Fibroblast of skin of right biceps (primary cell): ENCODE measurements at places on chromosomes 7 and 10.
A peak's percentile ranks its signal among the peaks of the same experiment; 100 is the strongest.

GRCh38 chr7:42100156-42100508 lies 136.9 kb downstream of the GLI3 start:
- DNase-seq: no peak

DNA sequence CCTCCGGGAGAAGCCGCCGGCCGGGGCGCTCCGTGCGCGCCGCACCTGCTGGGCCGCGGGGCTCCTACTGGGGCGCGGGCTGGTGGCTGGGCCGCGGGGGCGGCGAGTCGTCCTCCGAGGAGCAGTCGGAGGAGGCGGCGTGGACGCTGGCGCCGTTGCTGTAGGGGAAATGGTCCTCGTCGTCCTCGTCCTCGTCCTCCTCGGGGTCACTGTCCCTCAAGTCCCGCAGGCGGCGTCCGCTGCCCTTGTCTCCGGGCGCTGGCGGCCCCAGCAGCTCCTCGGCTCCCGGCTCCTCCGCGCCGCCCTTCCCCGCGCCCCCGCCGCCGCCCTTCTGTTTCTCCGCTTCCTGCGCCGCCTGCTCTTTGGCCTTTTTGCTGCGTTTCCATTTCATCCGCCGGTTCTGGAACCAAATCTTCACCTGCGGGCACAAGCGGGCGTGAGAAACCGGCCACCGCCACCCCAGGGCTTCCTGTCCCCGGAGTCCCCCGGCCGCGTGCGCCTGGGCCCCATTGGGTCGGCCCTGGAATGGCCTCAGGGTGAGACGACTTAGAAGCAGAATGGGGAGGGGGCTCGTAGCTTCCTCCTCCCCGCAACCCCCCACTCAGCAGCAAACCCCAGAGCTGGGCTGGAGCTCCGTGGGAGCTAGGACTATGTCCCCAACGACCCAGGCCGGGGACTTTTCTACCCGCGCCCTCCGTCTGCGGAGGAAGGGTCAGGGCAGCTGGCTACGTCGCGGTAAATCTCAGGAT lies 4.8 kb downstream of the MNX1 start:
- DNase-seq: no peak

DNA sequence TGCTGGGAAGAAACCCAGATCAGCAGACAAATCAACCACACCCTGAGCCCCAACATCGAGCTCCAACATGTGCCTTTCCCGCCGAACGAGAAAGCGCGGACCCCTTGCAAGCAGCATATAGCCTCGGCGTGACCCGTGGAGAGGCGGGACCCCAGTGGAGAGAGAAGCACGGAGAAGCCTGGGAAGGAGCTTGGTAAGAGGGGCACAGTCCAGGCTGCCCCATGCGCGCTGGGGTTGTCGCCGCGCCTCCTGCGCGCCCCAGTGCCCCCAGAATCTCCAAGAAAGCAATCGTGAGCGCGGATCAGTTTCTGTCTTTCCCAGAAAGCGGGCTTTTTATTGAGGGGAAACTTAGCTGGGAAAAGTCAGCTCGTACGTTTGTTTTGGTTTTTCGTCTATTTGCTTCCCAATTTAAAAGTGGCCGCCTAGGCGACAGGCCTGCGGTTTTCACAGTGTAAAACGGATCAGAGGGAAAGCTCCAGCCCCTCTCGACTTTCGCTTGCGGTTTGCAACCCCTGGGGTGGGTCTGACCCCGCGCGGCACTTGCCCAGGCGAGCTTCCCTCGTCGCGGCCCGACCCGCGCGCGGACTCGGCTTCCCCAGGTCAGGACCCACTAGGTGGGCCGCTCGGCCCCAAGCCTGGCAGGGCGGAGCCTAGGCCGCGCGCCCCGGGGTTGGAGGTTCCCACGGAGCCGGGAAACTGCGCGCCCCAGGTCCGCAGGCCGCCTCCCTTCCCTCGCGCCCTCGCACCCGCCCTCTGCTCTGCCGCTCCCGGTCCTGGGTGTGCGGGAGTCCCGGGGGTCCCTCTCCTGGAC lies 31.1 kb downstream of the SKIDA1 start:
- no peak for DNase-seq

DNA sequence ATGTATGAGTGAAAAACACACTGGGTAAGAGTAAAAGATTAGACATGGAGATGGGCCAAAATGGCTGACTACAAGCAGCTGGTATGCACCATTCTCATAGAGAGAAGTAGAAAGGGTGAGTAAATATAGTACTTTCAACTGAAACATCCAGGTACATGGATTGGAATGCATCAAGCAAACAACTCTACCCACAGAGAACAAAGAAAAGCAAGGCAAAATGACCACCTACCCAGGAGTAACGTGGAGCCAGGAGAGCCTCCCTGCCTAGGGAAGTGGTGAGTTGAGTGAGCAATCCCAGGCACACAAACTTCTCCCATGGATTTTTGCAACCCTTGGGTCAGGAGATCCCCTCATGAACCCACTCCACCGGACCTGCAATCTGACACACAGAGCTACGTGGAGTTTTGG lies 212.8 kb downstream of the PTN start:
- DNase-seq: peak; percentile 66

- DNase-seq: no peak
These were observed 77.1 kb downstream of the SVIL start for GRCh38 chr10:29557665-29558064.

DNA sequence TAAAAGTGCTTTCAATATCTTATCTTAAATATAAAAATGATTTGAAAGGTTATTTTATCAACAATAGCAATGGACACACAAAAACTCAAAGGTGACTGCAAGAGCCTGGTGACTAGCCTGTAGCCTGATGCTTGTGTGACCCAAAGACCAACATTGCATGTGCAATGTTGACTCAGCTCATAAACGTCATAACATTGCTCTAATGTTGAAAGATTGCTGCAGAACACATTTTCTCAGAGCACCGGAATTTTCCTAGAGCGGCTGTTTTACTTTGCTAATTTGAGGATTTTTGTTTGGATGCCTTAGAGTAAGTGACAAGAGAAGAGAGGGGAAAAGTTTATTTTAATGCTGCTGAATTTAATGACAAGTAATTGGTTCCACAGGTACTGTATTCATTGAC lies 107.1 kb downstream of the RAB18 start:
- DNase-seq: peak; percentile 84

DNA sequence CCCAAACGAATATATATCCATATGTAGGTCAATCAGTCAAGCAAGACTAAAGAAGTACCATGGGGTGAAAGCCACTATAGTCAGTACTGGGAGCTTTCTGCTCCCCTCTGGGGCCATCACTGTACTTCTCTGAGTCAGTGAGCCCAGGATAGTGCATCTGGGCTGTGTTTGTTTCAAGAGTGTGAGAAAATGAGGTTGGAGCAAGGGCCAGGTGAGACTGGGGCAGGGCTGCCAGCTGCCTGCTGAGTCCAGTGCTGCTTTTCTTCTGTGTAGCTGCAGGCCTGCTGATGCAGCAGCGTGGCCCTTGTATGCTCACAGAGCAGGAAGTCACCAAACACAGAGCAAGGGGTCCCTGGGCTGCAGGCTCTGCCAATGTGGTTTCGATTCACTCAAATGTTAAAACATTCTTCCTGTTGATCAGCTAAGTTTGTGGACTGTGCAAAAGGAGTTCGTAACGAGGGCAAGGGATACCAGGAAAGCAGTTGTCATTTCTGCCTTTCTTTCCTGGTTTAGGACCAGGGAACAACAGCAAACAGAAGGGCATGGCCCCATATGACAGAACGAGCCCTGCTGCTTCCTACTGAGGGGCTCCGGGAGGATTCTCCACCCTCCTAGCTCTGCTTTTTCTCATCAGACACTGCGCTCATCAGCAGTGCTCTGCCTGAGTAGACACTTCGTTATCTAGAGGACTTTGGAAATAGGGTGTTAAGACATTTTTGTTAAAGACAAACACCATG lies 65.4 kb upstream of the TNS3 start:
- DNase-seq: no peak

DNA sequence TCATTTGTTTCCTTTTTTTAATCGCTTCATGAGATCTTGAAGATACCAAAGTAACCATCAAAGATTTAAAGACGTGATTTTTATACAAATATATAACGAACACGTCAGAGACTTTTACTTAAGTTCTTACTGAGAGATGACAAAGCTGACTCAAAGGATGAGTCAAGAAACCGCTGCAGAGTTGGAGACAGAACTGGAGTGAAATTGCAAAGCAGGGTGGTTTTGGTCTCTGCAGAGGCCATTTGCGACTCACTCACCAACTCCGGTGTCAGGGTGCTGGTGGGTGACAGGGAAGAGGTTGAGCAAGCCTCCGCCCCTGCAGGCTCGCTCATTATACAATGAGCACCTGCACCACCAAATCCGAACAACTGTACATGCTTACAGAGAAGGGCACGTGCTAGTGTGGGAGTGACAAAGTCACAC lies 75.2 kb downstream of the DNAJB6 start:
- peak; percentile 91 for DNase-seq

DNA sequence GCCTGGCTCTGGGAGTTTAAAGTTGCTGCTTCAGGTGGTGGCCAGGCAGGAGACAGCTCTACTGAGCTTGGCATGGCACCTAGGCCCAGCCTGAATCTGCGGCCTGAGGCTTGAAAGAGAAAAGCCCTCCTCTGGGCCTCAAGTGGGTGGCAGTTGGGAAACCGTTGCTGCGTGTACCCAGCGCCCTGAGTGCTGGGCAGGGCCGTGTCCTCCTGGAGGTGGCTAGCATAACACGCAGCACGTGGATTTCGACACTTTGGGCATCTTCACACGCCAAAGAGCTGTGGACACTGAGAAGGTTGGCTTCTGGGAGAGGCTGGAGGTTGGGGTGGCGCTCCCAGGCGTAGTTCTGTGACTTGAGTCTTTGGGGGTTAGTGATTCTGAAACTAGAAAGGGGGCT lies 2.5 kb downstream of the ZNF316 start:
- DNase-seq: no peak

- DNase-seq: peak; percentile 41
These were observed 140.7 kb upstream of the CALCR start for GRCh38 chr7:93715234-93715633.
